CD4-positive, alpha-beta memory T cell (primary cell): ENCODE measurements at places on chromosomes 16 and 17. TPM values are rescaled to one million over a fixed set of nuclear protein-coding genes. Genes with fewer than 3 reads are reported as not detected.

The FAM20A gene
- not detected for total RNA-seq

DNA sequence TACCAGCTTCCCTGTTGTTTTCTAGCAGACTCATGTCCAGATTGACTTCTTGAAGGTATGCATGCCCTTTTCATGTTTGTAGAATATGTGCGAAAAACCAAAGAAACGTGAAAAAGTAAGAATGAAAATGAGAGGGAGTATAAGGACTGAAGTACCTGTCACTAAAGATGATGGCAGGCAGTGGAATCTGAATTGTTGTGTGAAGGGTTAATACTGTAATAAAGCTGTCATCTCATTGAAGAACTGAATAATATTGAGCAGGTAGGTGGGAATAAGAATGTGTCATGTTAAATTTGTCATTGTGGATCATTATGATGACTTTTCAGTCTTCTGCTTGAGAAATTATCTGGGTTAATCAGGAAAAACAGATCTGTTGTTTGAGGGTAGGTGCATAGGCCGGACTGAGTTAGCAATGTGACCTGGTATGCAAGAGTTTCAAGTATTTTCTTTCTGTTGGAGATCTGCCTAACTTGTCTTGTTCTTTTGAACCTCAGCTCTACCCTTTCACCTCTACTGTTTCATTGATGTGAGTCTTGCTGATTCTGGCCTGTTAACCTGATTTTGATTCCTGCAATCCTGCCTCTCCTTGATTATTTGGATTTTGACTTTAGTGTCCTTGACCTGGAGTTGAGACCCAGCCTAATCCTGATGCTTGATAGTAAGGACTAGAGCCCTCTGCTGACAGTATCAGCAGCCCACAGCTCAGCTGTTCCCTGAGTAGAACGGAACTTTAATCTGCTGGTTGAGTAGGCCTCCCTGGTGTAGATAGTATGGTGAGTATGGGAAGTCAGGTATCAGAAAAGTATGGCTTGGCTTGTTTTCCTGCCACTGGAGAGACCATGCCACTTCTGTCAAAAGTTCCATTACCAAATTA, 64.6 kb downstream of the MAP2K4 start:
- H3K4me3 ChIP-seq, result no peak overlapping the region
- H3K27me3 ChIP-seq, result no peaks in the 10 kb centered on the region
- no peak for DNase-seq

DNA sequence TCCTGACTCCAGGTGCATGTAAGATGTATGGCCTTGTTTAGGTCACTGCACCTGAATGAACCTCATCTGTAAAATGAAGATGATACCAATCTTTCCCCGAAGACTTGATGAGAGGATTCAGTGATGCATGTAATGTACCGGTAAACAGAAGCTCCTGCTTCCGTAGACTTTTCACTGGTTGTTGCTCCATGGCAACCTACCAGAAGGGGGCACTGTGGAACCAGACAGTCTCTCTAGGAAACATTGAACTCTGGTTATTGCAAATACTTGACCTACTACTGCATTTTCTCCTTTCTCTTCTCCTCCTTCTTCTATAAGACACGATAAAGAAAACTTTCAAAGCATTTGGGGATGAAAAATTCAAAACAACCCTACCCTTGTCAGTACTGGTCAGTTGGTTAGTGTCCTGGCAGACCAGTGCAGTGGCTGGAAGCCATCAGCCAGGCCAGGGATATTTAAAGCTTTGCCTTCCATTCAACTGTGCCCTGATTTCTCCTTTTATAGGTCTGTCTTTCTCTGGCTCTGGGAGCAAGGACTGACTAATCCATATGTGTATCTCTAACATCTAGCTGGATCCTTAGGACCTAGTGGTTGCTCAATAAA, 667.4 kb upstream of the SALL1 start:
- no peak overlapping the region for H3K4me3 ChIP-seq
- H3K4me1 ChIP-seq, result no peaks in the 10 kb centered on the region
- DNase-seq, result no peak
- no peaks in the 10 kb centered on the region for H3K36me3 ChIP-seq

GRCh38 chr17:3693829-3694231, 2.1 kb downstream of the P2RX5 start:
- H3K4me3 ChIP-seq, result no peak overlapping the region
- H3K4me1 ChIP-seq, result peaks cover 20% of the 10 kb centered on the region
- no peak overlapping the region for H3K27ac ChIP-seq

The TMEM94 gene
- total RNA-seq, result 109 TPM

GRCh38 chr16:61887903-61888302, 148.3 kb downstream of the CDH8 start:
- H3K27me3 ChIP-seq, result no peaks in the 10 kb centered on the region
- no peak overlapping the region for H3K27ac ChIP-seq
- no peak overlapping the region for H3K4me3 ChIP-seq
- no peaks in the 10 kb centered on the region for H3K4me1 ChIP-seq
- H3K36me3 ChIP-seq, result no peaks in the 10 kb centered on the region

The CORO6 gene
- 1.6 TPM for total RNA-seq

The ALDOC gene
- 33.7 TPM for total RNA-seq

The SLFN14 gene
- total RNA-seq, result not detected

- DNase-seq, result no peak
- H3K36me3 ChIP-seq, result no peaks in the 10 kb centered on the region
- H3K4me3 ChIP-seq, result no peak within 1 kb of the TSS
These were observed at the start of gene PMFBP1 for GRCh38 chr16:72172105-72173034. Gene PMFBP1, minus strand, starts transcription at chr16:72172155. Its CDS starts 947 bp downstream, at chr16:72171208.

DNA sequence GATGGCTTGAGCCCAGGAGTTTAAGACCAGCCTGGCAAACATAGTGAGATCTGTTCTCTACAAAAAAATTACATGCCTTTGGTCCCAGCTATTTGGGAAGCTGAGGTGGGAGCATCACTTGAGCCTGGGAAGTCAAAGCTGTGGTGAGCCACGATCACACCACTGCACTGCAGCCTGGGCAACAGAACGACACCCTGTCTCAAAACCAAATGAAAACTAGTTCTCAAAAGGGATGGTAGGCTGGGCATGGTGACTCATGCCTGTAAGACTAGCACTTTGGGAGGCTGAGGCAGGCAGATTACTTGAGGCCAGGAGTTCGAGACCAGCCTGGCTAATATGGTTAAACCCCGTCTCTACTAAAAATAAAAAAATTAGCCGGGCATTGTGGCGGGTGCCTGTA, 31.1 kb downstream of the PPM1D start:
- no peaks in the 10 kb centered on the region for H3K27me3 ChIP-seq
- no peak overlapping the region for H3K4me3 ChIP-seq
- H3K4me1 ChIP-seq, result no peaks in the 10 kb centered on the region
- no peak overlapping the region for H3K27ac ChIP-seq
- DNase-seq, result no peak

DNA sequence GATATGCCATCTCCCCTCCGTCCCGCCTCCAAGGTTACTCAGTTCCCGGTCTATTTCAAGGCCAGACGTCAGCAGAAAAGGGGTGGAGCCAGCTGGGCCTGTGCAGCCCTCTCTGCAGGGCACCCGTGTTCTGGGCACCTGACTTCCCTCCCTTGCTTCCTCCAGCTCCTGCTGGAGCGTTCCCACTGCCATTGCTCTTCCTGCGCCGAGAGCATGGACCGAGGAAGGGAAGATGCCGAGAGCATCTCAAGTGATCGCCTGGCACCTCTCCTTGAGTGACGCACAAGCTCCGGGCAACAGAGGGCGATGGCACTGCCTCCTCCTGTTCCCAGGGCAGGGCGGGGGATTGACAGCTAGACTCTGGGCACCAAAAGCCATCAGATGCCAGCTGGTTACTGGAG, 29.4 kb upstream of the NAT9 start:
- H3K4me3 ChIP-seq, result no peak overlapping the region
- H3K36me3 ChIP-seq, result peaks cover 35% of the 10 kb centered on the region
- no peaks in the 10 kb centered on the region for H3K27me3 ChIP-seq
- H3K4me1 ChIP-seq, result no peaks in the 10 kb centered on the region

GRCh38 chr16:47197536-47198179, 53.9 kb upstream of the NETO2 start:
- no peak for DNase-seq
- H3K27me3 ChIP-seq, result no peaks in the 10 kb centered on the region
- H3K4me1 ChIP-seq, result no peaks in the 10 kb centered on the region
- H3K36me3 ChIP-seq, result no peaks in the 10 kb centered on the region
- no peak overlapping the region for H3K27ac ChIP-seq
- no peak overlapping the region for H3K4me3 ChIP-seq

The KRT25 gene
- not detected for total RNA-seq

DNA sequence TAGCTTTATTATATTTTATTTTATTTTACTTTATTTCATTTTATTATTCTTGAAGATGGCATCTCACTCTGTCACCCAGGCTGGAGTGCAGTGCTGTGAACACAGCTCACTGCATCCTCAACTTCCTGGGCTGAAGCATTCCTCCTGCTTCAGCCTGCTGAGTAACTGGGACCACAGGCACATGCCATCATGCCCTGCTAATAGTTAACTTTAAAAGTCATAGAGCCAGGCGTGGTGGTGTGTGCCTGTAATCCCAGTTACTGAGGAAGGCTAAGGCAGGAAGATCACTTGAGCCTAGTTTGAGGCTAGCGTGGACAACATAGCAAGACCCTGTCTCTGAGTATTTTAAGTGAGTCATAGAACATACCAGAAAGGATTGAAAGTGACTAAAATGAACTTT, 38.7 kb downstream of the ESRP2 start:
- H3K36me3 ChIP-seq, result peaks cover 14% of the 10 kb centered on the region
- H3K4me3 ChIP-seq, result no peak overlapping the region
- H3K27ac ChIP-seq, result no peak overlapping the region

The TNS4 gene
- 0.25 TPM for total RNA-seq

- H3K4me1 ChIP-seq, result no peaks in the 10 kb centered on the region
- H3K36me3 ChIP-seq, result no peaks in the 10 kb centered on the region
- H3K27ac ChIP-seq, result no peak overlapping the region
- DNase-seq, result no peak
These were observed 201.7 kb downstream of the CDRT15L2 start for GRCh38 chr17:20781260-20781659.

- no peaks in the 10 kb centered on the region for H3K4me1 ChIP-seq
- no peaks in the 10 kb centered on the region for H3K36me3 ChIP-seq
- H3K27ac ChIP-seq, result no peak overlapping the region
- no peaks in the 10 kb centered on the region for H3K27me3 ChIP-seq
- no peak overlapping the region for H3K4me3 ChIP-seq
These were observed 108.3 kb downstream of the RBFOX1 start for GRCh38 chr16:7440886-7441400.

The TBC1D3B gene
- 18.0 TPM for total RNA-seq

DNA sequence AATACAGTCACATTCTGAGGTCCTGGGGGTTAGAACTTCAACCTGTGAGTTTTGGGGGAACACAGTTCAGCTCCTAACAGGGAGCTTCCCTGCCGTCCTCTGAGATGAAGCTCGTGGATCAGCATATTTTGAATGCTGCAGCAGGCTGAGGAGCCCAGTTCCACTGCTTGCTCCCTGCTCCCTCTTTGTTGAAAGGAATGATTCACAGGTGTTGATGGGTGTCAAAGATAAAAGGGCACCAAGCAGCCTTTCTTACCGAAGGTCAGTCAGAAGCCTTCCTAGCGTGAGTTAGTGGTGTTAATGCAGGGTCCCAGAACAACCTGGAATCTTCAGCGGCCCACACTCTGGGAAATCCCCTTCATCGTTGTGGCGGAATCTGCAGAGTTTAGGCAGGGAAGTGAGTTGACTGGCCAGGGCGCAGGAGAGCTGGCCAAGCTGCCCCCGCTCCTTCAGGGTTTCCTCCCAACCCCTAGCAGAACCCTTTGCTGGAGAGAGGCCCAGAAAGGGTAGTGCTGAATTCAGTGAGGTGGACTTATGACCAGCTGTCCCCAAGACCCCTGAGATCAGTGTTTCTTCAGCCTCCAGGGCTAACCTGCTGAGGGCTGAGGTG, 114.8 kb downstream of the GNAO1 start:
- no peak overlapping the region for H3K4me3 ChIP-seq
- no peaks in the 10 kb centered on the region for H3K36me3 ChIP-seq
- no peak for DNase-seq
- no peaks in the 10 kb centered on the region for H3K27me3 ChIP-seq

GRCh38 chr16:8572919-8573724, 17.2 kb downstream of the TMEM114 start:
- H3K27me3 ChIP-seq, result no peaks in the 10 kb centered on the region
- DNase-seq, result no peak
- no peak overlapping the region for H3K27ac ChIP-seq
- H3K36me3 ChIP-seq, result no peaks in the 10 kb centered on the region

The ZFP3 gene
- 13.0 TPM for total RNA-seq

DNA sequence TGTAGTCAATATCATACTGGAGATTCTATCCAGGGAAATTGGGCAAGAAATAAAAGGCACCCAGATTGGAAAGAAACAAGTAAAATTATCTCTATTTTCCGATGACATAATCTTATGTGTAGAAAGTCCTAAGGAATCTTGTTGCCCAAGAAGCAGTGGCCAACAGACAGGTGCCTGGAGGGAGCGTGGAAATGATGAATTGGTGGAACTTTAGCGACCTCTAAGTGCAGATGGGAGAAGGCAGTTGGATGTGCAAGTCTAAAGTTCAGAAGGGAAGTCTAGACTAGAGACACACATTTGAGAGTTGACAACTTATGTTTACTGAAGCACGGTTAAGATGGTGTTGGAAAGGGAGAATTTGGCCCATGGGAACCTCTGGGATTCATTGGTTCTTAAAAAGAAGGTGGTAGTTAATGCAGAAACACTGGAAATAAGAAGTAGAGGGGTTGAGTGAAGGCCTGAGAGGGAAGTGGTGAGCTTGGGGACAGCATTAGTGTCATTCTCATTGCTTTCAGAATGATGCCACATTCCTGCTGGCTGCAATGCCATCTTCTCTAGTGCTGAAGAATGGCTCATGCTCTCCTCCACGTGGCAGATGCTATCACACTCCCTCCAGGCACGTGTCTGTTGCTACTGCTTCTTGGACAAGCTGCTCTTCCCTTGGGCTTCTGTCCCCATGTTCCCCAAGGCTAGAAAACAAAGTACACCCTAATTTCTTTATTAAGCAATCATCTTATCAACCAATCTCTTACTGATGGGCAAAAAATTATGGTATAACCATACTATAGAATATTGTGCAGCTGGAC, 24.0 kb downstream of the TAT start:
- DNase-seq, result no peak
- no peaks in the 10 kb centered on the region for H3K36me3 ChIP-seq
- H3K4me1 ChIP-seq, result no peaks in the 10 kb centered on the region
- H3K27ac ChIP-seq, result no peak overlapping the region
- H3K4me3 ChIP-seq, result no peak overlapping the region

The PRSS53 gene
- 13.5 TPM for total RNA-seq

GRCh38 chr16:84426804-84427203, 58.5 kb downstream of the ATP2C2 start:
- H3K27me3 ChIP-seq, result no peaks in the 10 kb centered on the region
- no peaks in the 10 kb centered on the region for H3K4me1 ChIP-seq
- H3K27ac ChIP-seq, result no peak overlapping the region
- no peak for DNase-seq
- H3K4me3 ChIP-seq, result no peak overlapping the region

GRCh38 chr16:27410761-27411160, 8.8 kb downstream of the IL21R start:
- no peak for DNase-seq
- H3K36me3 ChIP-seq, result no peaks in the 10 kb centered on the region
- H3K27me3 ChIP-seq, result no peaks in the 10 kb centered on the region
- no peak overlapping the region for H3K27ac ChIP-seq
- H3K4me3 ChIP-seq, result no peak overlapping the region
